ENCODE measurements at places on chromosomes 1 and 21. TPM values are rescaled to one million over a fixed set of nuclear protein-coding genes. Genes with fewer than 3 reads are reported as not detected.

GRCh38 chr1:116166655-116167054 is 55.5 kb downstream of the MAB21L3 start:
- no peak for DNase-seq
- H3K4me3 ChIP-seq = no peak overlapping the region
- H3K4me1 ChIP-seq = peaks cover 33% of the 10 kb centered on the region
- H3K27me3 ChIP-seq = no peaks in the 10 kb centered on the region

CXADR gene
- 39.2 TPM for total RNA-seq

NUP210L gene
- not detected for total RNA-seq

WDR64 gene
- total RNA-seq = not detected

- no peaks in the 10 kb centered on the region for H3K36me3 ChIP-seq
- no peak for DNase-seq
- peaks cover 53% of the 10 kb centered on the region for H3K4me1 ChIP-seq
- H3K27me3 ChIP-seq = no peaks in the 10 kb centered on the region
- peak overlapping the region; percentile 97 for H3K27ac ChIP-seq
Observed at GRCh38 chr1:244836584-244836983, 1.1 kb downstream of the COX20 start.

- H3K27ac ChIP-seq = no peak overlapping the region
- peaks cover 8% of the 10 kb centered on the region for H3K4me1 ChIP-seq
- H3K4me3 ChIP-seq = no peak overlapping the region
- no peaks in the 10 kb centered on the region for H3K27me3 ChIP-seq
- H3K36me3 ChIP-seq = no peaks in the 10 kb centered on the region
Observed at GRCh38 chr1:58460469-58460868, 86.1 kb downstream of the OMA1 start.

DNA sequence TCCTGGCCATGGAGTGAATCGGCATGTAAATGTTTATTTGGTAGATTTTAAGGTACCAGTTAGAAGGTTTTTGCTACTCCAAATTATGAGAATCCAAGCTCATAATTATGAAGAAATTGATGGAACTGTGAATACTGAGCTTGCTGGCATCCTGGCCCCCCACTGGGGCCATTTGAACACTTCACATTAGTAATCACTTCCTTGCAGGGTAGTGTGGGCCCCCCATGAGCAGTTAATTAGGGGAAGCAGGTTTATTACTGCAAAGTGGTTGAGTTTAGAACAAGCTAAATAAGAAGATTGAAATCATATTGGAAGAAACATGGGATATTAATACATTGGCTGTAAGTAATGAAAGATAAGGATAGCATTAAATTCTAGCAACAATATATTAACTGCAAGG is 86.7 kb downstream of the S1PR1 start:
- no peaks in the 10 kb centered on the region for H3K36me3 ChIP-seq
- no peak overlapping the region for H3K4me3 ChIP-seq
- H3K27ac ChIP-seq = no peak overlapping the region
- H3K27me3 ChIP-seq = no peaks in the 10 kb centered on the region
- DNase-seq = no peak

GRCh38 chr21:32592929-32593502 is 7.7 kb upstream of the TCP10L start:
- no peak for DNase-seq
- H3K36me3 ChIP-seq = peaks cover 10% of the 10 kb centered on the region
- no peaks in the 10 kb centered on the region for H3K4me1 ChIP-seq
- no peak overlapping the region for H3K4me3 ChIP-seq
- no peaks in the 10 kb centered on the region for H3K27me3 ChIP-seq

DNA sequence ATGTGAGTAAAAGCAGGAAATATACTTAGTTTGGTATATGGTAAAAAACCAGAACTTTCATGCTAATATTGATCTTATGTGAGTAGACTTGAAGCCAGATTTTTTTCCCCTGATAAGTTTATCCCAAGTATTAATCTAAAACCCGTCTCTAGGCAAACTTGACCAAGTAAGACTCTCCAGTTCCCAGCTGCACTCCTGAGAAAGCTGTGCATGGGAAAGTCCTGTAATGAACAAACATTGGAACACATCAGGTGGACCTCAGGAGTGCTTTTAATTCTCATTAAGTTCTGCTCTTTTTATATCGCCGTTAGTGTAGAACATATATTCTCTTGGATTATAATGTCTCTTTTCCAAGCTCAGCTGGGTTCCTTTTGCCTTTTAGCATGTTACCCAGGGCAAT is 105.0 kb downstream of the CD247 start:
- peaks cover 78% of the 10 kb centered on the region for H3K36me3 ChIP-seq
- DNase-seq = no peak
- no peaks in the 10 kb centered on the region for H3K27me3 ChIP-seq
- H3K27ac ChIP-seq = no peak overlapping the region
- no peaks in the 10 kb centered on the region for H3K4me1 ChIP-seq

FCAMR gene
- total RNA-seq = not detected

DNA sequence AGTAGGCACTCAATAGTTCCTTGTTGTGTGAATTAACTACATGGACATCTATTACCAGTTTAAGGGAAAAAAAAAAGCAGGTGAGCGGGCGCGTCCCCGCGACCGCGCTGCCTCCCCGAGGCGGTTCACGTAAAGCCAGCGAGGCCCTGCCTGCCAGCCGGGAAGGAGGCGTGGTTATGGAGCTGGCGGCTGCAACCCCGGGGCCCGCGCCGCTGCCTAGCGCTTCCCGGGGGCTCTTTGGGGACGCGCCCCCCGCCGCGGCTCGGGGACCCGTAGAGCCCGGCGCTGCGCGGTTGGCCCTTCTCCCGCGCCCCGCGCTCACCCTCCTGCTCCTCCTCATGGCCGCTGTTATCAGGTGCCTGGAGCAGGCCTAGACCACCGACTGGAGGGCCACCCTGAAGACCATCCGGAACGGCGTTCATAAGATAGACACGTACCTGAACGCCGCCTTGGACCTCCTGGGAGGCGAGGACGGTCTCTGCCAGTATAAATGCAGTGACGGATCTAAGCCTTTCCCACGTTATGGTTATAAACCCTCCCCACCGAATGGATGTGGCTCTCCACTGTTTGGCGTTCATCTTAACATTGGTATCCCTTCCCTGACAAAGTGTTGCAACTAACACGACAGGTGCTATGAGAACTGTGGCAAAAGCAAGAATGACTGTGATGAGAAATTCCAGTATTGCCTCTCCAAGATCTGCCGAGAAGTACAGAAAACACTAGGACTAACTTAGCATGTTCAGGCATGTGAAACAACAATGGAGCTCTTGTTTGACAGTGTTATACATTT is 2.6 kb upstream of the CC2D1B start:
- peak; percentile 42 for DNase-seq
- H3K4me3 ChIP-seq = peak overlapping the region; percentile 45

GRCh38 chr1:231626951-231627614 is 493 bp downstream of the DISC1 start:
- peak; percentile 85 for DNase-seq
- no peaks in the 10 kb centered on the region for H3K36me3 ChIP-seq
- H3K27ac ChIP-seq = peak overlapping the region; percentile 90
- peaks cover 14% of the 10 kb centered on the region for H3K4me1 ChIP-seq
- H3K4me3 ChIP-seq = peak overlapping the region; percentile 87
- no peaks in the 10 kb centered on the region for H3K27me3 ChIP-seq

DNA sequence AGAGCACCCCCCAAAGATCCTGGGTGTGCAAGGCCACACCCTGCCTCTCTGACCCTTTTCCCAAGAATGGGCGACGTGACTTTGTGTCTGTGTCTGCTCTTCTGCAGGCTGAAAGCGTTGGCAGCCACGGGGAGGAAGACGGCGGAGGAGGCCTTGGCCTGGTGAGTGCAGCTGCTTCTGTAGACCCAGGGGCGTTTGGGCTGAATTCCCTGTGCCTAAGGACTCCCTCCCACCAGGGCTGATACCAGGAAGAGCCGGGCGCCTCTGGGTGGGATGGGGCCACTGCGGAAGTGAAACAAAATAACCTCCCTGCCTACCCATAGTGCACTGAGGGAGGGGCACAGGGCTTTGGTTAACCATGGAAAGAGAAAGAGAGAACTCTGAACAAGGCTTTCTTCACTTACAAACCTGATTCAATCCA is 2.5 kb downstream of the UBASH3A start:
- DNase-seq = no peak
- H3K27me3 ChIP-seq = peaks cover 5% of the 10 kb centered on the region
- H3K4me1 ChIP-seq = no peaks in the 10 kb centered on the region
- H3K27ac ChIP-seq = peak overlapping the region; percentile 82
- H3K36me3 ChIP-seq = no peaks in the 10 kb centered on the region

GRCh38 chr1:19639999-19640362 is 4.1 kb upstream of the NBL1 start:
- H3K27ac ChIP-seq = no peak overlapping the region
- H3K4me3 ChIP-seq = no peak overlapping the region
- peaks cover 22% of the 10 kb centered on the region for H3K4me1 ChIP-seq

DNA sequence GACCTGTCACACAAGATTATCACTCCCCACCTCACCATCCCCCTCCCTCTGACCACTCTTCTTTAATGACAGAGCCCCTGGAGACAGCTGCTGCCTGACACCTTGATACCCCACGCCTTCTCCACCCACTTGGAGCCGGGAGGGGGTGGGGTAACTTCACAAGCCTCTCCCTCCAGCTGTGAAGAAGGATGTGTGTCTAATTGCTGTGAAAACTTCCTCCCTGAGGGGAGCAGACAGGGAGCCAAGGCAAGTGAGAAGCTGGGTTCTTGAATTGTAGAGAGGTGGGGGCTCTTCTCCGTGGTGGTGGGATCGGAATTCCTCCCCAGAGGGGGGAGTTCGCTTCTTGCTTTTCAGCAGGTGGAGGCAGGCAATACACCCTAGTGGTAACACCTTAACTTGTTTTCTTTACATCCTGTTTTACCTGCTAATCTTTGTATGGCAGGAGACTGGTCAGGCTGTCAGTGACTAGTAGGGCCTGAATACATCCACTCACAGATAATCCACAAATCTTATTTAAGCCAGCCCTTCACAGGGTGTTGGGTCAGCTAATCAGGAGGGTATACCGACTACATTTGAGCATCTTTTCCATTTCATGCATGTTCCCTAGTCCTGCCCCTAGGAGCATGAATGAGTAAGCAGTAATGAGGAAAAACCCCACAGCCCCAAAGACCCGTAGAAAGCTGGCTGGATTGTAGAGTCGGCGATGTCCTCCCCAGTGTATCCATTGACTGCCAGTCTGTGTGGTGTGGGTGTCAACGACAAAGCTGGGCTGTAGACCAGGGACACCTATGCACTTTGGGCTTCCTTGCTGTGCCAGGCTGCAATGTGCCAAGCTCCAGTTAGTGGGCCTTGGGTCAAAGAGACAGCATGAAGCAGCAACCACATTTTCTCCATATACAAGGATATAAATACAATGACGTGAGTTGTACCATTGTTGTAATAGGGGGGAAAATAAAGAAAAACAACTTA is 57.3 kb downstream of the NFASC start:
- no peaks in the 10 kb centered on the region for H3K36me3 ChIP-seq
- no peak overlapping the region for H3K27ac ChIP-seq
- H3K4me3 ChIP-seq = no peak overlapping the region
- peaks cover 16% of the 10 kb centered on the region for H3K4me1 ChIP-seq
- no peak for DNase-seq
- H3K27me3 ChIP-seq = no peaks in the 10 kb centered on the region

DNA sequence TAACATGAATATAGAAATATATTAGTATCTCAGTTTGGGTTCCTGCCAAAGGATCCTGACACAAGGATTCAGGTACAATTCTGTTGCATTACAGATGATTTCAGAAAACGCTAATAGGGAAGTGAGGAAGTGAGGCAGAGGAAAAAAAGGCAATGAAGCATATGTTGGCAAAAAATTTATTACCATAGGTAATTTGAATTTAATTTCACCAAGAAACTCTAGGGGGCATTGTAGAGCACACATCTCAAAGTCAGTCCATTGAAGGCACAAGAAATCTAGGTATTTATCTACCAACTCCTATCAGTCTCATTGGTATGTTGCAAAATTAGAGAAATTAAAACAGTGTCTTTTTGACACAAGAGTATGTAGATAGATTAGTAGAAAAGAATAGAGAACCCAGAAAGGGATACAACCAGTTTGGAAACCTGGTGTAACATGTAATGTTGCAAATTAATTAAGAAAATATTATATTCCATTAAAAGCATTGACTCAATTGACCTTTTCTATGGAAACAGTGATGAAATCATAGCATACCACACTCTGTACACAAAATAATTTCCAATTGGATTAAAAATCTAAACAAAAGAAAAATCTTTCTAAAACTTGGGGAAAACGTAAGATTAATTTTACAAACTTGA is 104.9 kb upstream of the SNX7 start:
- no peaks in the 10 kb centered on the region for H3K4me1 ChIP-seq
- no peak for DNase-seq
- no peak overlapping the region for H3K27ac ChIP-seq
- no peaks in the 10 kb centered on the region for H3K27me3 ChIP-seq
- no peak overlapping the region for H3K4me3 ChIP-seq

- no peak overlapping the region for H3K27ac ChIP-seq
- H3K4me3 ChIP-seq = no peak overlapping the region
- H3K27me3 ChIP-seq = peaks cover 40% of the 10 kb centered on the region
Observed at GRCh38 chr1:38308780-38309179, 262.2 kb upstream of the POU3F1 start.

CD58 gene
- total RNA-seq = 26.9 TPM

C1orf35 gene
- 8.4 TPM for total RNA-seq

DNA sequence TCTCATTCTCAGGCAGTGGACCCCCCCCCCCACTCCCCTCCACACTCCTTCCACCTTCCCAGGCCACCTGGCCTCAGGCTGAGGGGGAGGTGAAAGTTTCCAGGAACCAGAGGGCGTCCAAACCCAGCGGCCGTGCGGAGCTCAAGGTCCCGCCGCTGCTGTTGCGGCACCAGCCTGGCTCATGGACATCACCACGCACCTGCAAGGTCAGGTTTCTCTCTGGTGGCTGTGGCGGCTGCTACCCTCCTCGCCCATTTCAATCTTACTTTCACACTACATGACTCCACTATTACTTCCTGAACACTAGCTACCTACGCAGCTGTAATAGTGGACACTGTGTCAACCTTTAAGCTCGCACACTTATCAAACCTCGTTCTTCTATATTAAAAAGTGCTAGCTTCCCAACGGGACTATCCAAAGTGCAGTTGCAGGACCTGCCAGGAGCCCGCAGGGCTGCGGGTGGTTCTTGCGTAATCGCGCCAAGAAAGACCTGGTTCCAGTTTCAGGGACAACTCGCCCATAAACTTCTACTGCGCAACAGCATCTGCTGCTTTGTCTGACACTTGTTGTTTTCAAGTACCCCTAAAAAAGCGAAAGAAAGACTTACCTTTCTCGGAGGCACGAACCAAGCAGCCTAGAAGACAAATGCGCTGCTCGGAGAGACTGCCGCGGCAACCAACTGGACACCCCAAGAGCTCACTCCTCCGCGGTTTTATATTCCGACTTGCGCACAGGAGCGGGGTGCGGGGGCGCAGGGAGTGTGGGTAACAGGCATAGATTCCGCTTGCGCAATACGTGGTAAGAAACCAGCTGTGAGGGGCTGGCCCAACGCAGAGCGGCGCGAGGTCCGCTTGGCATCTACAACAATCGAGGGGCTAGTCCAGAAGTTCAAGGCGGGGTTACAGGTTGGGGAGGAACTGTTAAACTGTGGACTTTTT is at the start of gene DIRAS3:
TSS of gene DIRAS3 (minus strand) at position 687 of the 938 bp plus-strand sequence. CDS start 3,330 bp downstream, outside the sequence.
- H3K4me3 ChIP-seq = peak within 1 kb of the TSS; percentile 58
- peak within 1 kb of the TSS; percentile 1 for H3K27ac ChIP-seq
- H3K27me3 ChIP-seq = no peaks in the 10 kb centered on the region
- no peak for DNase-seq
- no peaks in the 10 kb centered on the region for H3K4me1 ChIP-seq
- no peaks in the 10 kb centered on the region for H3K36me3 ChIP-seq

BCAR3 gene
- total RNA-seq = 21.4 TPM

DNA sequence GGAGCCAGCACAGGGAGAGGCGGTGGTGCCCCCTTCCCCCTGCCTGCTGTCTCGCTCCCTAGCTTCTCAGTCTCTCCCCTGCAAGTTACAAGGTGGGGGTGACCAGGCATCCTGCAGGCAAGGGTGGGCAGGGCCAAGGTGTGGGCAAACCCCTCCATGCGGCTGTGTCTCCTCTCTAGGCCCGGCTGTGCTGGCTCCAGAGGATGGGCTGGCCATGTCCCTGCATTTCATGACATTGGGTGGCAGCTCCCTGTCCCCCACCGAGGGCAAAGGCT is 14.6 kb downstream of the NTRK1 start:
- peaks cover 3% of the 10 kb centered on the region for H3K27me3 ChIP-seq
- H3K4me3 ChIP-seq = no peak overlapping the region
- no peaks in the 10 kb centered on the region for H3K36me3 ChIP-seq

DCST1 gene
- total RNA-seq = not detected
